GM13976 (cell line): ENCODE measurements at places on chromosomes 4 and X.
A peak's percentile ranks its signal among the peaks of the same experiment; 100 is the strongest.

DNA sequence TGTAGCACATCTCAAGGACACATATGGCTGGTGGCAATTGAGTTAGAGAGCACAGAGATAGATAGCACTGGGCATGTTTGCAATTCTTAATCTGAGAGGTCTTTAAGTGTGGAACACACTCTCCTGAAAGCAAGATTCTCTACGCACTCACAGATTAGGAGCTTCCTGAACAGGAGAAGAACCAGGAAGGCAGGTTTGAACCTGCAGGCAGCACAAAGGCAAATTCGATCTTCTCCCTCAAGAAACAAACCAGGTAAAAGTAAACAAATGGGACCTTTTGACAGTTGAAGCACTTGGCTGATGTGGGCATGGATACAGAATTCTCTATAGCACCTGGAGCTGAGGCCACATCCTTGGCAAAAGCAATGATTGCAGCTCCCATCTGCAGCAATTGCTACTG, 24.3 kb downstream of the HS3ST1 start:
- no peak for DNase-seq

GRCh38 chr4:43223820-43224219, 331.3 kb downstream of the GRXCR1 start:
- DNase-seq, result no peak

- DNase-seq, result no peak
Measured at GRCh38 chr4:102862016-102862415, 6.8 kb upstream of the CISD2 start.

DNA sequence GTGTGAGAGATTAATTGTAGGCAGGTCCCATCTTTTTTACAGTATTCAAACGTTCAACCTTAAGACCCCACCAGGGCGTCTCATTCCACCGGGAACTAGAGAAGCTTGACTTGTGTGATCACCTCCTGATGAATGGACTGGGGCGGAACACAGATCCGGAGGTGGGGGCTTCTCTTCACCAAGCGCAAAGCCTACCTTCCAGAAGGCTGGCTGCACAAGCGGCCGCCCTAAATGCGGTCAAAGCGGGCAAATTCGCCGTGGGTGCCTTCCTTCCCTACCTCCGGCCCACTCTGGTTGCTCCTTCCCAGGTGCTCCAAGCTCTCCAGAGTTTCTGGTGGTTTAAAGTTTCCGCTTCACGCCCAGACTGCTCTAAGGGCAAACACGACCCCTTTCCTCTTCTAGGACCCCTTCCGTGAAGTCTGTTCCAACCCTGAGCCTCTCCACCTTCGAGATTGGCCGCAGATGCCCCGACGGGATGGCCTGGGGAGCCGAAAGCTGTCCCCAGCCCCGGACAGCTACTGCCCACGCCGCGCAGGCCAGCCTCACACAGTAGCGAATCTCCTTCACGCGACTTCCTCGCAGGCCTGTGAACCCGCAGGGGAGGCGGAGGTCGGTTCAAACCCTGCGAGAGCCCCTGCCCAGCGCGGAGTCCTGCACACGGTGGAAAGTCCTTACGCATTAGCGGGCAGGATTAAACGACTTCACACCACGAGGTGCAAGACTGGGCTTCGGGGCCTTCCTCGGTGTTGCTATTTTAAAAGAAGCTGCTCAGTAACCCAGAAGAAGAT, 1.6 kb upstream of the WWC2 start:
- peak; percentile 36 for DNase-seq

GRCh38 chr4:86837691-86838503, 11.3 kb downstream of the SLC10A6 start:
- DNase-seq, result no peak

- DNase-seq, result no peak
Measured at GRCh38 chr4:139461022-139461628, 7.2 kb downstream of the RAB33B start.

DNA sequence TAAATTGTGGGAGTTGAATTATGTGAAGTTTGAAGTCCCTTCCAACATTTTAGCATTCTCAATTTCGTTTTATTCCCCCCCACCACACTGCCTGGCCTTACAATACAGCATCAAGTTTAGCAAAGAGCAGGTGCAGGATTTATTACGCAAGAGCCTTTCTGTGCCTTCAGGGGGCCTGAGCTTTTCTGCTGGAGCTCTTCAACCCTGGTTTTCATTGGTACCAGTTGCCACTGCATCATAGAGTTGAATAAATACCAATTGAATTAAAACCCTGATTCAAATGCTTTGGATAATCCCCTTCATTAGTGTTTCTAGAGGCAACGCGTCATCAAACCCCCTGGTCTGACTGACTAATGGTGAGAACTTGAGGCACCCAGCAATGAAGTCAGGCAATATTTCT, 43.6 kb upstream of the KIT start:
- no peak for DNase-seq

DNA sequence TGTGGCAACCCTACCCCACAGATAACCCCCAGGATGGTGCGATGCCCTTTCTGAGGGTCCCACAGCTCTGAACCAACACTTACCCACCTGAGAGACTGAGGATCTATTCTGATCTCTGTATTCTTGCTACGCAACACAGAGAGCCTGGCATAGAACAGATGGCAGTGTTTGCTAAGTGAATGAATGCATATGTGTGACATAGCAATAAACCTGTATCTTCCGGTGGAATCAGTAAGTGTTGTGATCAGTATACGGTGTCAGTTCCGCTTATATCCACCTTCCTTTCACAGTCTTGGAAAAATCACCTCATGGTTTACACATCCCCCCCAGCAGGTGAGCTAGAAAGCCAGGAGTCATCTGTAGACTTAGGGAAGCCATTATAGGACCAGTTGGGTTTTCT, 5.9 kb upstream of the HSD17B10 start:
- no peak for DNase-seq

GRCh38 chr4:84146300-84146959, 352.7 kb downstream of the NKX6-1 start:
- DNase-seq, result no peak

- no peak for DNase-seq
Measured at GRCh38 chr4:8542776-8543525, 37.2 kb upstream of the GPR78 start.

DNA sequence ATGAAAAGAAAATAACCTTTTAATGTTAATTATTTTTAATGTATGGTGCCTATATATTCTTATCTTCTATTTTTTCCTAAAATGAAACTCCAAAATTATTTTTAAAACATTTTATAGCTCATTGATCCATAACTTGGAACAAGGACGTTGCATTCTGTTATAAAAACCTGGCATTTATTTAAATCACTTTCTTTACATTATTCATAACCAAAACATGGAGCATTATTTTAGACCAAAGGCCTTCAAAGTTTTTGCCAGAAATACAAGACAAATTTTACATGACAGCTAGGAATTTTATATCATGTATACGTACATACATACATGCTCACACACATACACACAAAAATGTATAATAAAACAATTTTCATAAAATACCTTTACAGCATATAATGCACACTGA, 259.8 kb downstream of the QDPR start:
- DNase-seq, result no peak

GRCh38 chr4:32251926-32252325, 1531.8 kb downstream of the PCDH7 start:
- DNase-seq, result no peak

GRCh38 chr4:17646693-17647092, 32.3 kb downstream of the MED28 start:
- no peak for DNase-seq

GRCh38 chr4:123308667-123309066, 87.9 kb upstream of the SPRY1 start:
- no peak for DNase-seq

GRCh38 chrX:2788980-2789379, 37.1 kb downstream of the XG start:
- no peak for DNase-seq

- no peak for DNase-seq
Measured at GRCh38 chr4:13821522-13821921, 194.0 kb upstream of the BOD1L1 start.

GRCh38 chr4:17511950-17512795, at the start of gene QDPR:
TSS of gene QDPR (minus strand) at chr4:17512090. CDS start at chr4:17512054, 36 bp downstream.
- DNase-seq, result peak; percentile 87

DNA sequence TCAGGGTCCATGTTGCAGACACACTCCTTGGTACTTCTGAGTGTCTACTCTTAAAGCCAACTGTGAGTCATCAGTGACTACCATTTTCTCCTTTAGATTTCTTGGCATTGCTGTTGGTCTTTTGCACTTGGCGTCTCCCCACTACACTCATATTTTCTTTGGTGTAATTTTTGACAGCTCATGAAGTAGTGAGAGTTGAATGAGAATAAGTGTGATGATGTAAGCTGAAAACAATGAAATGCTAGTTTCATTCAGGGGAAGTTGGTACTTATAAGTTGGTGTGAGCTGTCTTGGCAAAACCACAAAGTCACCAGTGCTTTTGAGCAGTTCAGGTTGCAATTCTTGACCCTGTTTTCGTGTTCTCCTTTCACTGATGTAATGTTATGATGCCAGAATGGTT, 142.9 kb upstream of the ARX start:
- no peak for DNase-seq

- DNase-seq, result no peak
Measured at GRCh38 chrX:41677183-41678060, 11.4 kb upstream of the GPR34 start.

DNA sequence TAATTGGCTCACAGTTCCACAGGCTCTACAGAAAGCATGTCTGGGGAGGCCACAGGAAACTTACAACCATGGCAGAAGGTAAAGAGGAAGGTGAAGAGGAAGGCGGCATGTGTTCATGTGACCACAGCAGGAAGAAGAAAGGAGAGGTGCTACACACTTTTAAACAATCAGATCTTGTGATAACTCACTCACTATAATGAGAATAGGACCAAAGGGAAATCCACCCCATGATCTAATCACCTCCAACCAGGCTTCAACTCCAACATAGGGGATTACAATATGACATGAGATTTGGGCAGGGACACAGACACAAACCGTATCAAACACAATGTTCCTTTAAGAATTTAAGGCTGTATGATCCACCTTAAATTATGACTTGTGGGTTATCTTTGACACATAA, 10.5 kb upstream of the PGM2 start:
- DNase-seq, result no peak

- DNase-seq, result no peak
Measured at GRCh38 chrX:135544338-135544948, 24.0 kb downstream of the INTS6L start.

- DNase-seq, result no peak
Measured at GRCh38 chr4:13633671-13634070, 6.1 kb upstream of the BOD1L1 start.

DNA sequence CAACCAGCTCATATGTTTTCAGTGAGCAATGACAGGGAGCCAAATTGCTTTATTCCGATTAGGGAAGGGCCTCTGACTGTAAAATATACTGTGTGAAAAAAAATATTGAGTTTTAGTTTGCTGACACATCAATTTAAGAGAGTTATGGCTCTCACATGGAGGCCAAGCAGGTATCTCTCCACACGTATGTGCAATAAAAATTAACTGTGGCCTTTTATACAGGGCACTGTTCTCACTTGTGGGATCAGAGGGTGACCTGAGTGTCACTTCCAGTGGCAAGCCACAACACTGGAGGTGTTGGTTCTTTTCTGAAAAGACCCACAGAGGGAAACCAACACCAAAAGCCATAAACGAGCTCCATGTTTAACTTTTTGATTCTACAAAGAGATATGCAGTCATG, 462.8 kb downstream of the MID1IP1 start:
- DNase-seq, result no peak

GRCh38 chr4:185811509-185812364, at the start of gene SORBS2:
TSS of gene SORBS2 (minus strand) at chr4:185812194. CDS start at chr4:185690571, 121,623 bp downstream.
- DNase-seq, result peak; percentile 49

- no peak for DNase-seq
Measured at GRCh38 chr4:1375051-1375721, 28.2 kb downstream of the UVSSA start.
